HT-29 (cell line): ENCODE measurements at places on chromosomes 16 and 17.
A peak's percentile ranks its signal among the peaks of the same experiment; 100 is the strongest.

DNA sequence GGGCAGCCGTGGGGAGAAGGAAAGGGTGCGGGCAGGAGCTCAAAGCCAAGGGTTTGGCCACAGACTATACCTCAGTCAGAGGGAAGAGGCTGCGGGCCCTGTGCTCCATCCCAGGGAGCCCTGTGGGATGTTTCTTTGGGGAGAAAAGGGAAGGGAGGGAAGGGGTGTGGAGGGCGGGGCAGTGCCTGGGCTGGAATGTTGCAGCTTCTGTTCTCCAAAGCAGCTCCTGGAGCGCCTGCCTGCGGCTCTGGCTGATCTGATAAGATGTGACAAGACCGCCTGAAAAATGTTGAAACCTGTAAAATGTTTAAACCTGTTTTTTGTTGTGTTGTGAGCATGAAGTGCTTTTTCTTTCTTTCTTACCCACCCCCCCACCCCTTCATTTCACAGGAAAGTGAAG lies 32.8 kb downstream of the WNT3 start:
- DNase-seq = no peak

DNA sequence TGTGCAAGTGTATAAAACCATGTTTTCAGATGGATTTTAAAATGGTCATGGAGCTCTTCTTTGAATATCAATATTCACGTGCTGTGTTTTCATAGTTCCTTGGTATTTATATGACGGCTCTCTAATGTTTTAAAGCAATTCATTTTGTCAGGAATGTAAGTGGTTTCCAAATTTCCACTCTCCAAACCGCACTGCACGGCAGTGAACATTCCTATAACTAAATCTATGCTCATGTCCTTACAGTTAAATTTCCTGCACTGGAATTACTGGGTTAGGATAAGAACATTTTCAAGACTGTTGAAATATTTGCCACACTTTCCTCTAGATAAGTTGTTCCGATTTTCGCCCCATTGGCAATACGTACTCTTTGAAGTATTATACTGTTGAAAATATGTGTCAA lies 398.9 kb downstream of the PMP22 start:
- no peak for DNase-seq

DNA sequence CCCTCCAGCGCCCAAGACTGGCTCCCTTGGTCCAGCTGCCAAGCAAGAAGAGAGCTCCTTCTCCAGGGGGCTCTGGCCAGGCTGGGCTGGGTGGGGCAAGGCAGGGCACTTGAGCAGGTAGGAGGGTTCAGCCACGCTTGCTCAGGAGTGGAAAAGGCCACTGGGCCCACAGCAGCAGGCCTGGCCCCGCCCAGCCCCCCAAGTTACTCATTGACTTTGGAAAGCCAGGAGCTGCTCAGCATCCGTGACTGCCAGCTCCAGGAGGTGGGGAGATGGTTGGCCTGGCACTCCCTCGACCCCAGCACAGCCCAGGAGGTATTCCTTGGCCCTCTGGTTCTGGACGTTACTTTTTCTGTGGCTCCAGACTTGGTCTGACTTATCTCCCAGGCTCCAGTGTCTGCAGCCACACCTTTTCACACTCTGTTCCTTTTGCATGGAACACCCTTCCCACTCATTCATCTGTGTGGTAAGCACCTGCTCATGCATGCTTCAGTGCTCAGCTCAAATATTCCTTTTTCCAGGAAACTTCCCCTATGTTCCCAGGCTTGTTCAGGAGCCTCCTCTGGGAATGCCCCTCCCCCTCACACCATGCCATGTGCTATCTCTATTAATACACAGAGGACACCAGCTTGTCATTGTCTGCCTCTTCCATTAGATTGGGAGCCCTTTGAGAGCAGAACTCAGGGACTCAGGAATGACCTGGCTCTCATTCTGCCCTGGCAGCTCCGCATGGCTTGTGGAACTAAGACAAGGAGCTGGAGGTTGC lies at the start of gene CDH16:
CDH16 (minus strand) TSS at position 83 of the 766 bp plus-strand sequence. CDS start 820 bp downstream, outside the sequence.
- DNase-seq = no peak

- peak; percentile 91 for DNase-seq
Observed at GRCh38 chr17:42407289-42407836, 15.7 kb downstream of the CAVIN1 start.

DNA sequence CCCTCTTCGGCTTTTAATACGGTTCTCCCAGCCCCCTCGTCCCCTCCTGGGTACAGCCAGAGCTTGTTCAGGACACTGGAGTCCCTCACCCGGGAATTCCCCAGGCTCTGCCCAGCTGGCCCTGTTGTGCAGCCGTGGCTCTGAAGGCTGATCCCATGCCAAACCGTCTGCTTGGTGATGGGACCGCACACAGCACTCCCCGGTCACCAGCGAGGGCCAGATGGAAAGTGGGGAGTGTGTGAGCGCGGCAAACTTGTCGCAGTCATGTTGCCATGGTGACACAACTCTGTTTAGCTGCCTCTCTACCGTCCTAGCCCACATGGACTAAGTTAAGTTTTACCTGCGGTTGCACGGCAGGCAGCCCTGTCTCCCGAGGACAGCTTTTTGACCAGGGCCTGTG lies 107.9 kb downstream of the RAP1GAP2 start:
- DNase-seq = no peak

- no peak for DNase-seq
Observed at GRCh38 chr16:17015702-17016101, 455.1 kb downstream of the XYLT1 start.
